ENCODE measurements at places on chromosomes 13 and 19.
A peak's percentile ranks its signal among the peaks of the same experiment; 100 is the strongest.

GRCh38 chr19:41019346-41019745, 28.3 kb downstream of the CYP2B6 start:
- no peak for DNase-seq

DNA sequence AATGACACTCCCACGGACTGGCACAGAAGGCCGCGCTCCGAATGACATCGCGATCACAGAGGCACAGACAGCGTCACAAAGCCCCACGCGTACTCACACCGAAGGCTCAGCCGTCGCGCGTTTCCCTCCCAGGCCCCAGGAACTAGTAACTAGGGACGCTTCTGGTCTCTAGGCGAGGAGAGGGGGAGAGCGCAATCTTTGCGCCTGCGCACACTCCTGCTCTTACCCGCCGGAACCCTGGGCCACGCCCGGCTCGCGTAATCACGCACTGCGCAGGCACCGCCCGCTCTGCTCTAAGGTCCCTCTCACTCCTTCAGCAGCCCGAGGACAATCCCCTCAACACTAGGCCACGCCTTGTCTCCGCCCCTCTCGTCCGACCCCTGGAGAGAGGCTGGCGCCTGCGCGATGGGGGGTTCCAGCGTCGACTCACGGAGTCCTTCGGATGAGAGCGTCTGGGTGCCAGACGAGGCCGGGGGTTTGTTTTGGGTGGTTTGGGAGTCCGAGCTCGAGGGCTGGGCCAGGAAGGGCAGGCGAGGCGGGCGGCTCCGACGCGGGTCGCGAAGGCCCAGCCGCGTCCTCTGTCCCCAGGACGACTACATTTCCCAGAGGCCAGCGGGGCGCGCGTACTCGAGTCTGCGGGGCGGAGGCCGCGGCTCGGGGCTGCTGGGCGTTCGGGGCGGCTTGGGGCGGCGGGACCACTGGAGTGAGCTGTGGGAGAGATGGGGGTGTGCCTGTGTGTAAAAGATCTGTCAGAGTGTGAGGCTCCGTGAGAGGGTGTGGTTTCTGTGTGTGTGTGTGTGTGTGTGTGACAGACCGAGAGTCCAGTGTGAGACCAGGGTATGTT, at the start of gene ZNF471:
ZNF471 (plus strand) TSS at position 410 of the 844 bp plus-strand sequence. CDS start 3,717 bp downstream, outside the sequence.
- DNase-seq = peak; percentile 99

DNA sequence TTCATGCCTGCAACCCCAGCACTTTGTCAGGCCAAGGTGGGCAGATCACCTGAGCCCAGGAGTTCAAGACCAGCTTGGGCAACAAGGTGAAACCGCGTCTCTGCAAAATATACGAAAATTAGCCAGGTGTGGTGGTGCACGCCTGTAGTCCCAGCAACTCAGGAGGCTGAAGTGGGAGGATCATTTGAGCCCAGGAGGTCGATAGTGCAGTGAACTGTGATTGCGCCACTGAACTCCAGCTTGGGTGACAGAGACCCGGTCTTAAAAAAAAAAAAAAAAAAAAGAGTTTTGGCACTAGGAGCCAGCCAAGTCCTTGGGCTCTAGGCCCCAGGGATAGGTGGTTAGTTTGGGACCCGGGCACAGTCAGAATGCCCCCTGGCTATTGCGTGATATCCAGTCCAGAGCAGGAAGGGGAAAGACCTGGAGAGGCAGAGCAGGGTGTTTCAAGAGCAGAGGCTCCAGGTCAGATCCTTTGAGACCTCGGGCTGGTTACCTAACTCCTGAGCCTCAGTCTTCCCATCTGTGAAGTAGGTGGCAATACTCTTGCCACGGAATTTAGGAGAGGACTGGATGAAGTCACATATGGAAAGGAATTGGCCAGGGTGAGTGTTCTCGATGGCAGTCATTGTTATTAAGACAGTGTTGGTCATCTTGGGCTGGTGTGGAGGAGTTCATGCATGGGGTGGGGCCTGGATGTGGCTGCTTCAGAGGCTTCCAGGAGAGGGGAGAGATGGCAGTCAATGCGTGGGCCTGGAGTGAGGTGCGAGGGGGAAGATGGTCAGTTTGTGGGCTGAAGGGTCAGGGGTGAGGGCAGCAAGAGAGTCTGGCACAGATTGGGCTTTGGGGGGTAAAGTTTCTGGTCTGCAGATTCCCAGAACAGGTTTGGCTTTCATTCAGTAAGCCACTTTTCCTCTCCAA, 2.8 kb downstream of the PPP1R37 start:
- no peak for DNase-seq

DNA sequence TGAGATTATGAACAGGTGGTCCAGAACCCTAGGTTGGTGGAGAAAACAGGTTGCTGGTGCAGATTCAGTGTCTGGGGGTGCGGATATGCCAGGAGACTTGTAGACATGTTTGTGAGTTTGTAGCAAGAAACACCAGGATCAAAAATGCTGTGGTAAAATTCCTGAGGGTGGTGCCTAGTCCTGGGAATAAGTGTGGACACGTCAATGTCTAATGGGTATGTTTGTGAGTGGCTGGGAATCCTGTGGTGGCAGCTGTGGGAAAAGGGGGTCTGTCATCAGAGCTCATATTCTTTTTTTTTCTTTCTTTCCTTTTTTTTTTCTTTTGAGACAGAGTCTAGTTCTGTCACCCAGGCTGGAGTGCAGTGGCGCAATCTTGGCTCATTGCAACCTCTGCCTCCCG, 7.2 kb downstream of the ZNF708 start:
- DNase-seq = no peak

GRCh38 chr13:56528040-56528790, 612.5 kb upstream of the PRR20A start:
- DNase-seq = no peak

- DNase-seq = no peak
These were observed 34.6 kb upstream of the SLC46A3 start for GRCh38 chr13:28753208-28753892.

GRCh38 chr19:13208672-13209483, 58.7 kb downstream of the IER2 start:
- DNase-seq = no peak

DNA sequence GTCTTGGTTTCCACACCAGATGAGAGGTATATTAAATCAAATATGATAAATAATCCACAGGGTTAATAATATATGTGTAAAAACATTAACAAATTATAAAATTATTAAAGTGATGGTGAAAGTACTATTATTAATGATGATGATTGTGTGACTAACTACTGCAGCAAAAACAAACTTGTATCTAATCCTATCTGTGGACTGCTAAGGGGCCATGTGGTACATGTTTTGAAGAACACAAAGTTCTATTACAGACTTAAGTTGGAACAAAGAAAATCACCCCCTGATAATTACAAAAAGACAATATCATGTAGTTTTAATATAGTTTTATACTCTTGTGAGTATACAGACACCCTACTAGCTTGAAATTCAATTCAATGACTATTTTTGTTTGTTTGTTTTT, 504.2 kb upstream of the NBEA start:
- no peak for DNase-seq

- DNase-seq = no peak
These were observed 493.2 kb downstream of the IRS2 start for GRCh38 chr13:109293166-109293565.

DNA sequence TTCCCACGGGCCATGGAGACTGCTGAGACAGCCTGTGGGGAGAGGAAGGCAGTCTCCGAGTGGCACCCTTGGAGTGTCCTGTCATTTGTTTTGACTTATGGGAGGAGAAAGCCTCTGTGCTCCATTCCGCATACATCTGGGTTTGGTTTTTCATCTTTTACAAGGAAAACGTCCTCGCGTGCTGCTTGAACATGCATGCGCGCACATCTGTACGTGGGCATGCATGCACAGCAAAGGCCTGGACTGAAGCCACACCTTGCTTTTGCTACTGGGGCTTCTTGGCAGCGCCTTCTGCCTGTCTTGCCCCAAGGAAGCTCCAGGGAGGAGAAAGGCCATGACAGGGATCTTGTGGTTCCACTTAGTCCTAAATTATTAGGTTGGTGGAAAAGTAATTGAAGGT, 44.0 kb downstream of the SUGP2 start:
- no peak for DNase-seq

- DNase-seq = no peak
These were observed 175.6 kb upstream of the SLITRK6 start for GRCh38 chr13:85974608-85975366.

- DNase-seq = no peak
These were observed 390.4 kb downstream of the KLF5 start for GRCh38 chr13:73449252-73449651.

DNA sequence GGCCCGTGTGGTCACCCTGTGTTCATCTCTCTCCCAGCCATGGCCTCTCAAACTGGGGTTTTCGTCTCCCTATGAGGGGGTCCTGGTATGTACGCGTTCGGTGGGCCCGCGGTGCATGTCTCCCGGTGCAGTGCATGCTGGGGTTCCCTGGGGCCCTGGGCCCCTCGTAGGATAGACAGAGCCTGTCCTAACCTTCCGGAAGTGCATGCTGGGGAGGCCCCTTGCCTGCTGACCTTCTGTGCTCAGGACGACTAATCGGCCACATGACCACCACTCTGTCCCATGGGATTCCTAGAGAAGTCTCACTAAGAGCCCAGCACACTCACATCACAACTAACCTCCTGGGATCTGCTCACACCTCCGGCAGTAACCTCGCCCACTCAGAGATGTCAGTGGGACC, 4.9 kb upstream of the USE1 start:
- no peak for DNase-seq

DNA sequence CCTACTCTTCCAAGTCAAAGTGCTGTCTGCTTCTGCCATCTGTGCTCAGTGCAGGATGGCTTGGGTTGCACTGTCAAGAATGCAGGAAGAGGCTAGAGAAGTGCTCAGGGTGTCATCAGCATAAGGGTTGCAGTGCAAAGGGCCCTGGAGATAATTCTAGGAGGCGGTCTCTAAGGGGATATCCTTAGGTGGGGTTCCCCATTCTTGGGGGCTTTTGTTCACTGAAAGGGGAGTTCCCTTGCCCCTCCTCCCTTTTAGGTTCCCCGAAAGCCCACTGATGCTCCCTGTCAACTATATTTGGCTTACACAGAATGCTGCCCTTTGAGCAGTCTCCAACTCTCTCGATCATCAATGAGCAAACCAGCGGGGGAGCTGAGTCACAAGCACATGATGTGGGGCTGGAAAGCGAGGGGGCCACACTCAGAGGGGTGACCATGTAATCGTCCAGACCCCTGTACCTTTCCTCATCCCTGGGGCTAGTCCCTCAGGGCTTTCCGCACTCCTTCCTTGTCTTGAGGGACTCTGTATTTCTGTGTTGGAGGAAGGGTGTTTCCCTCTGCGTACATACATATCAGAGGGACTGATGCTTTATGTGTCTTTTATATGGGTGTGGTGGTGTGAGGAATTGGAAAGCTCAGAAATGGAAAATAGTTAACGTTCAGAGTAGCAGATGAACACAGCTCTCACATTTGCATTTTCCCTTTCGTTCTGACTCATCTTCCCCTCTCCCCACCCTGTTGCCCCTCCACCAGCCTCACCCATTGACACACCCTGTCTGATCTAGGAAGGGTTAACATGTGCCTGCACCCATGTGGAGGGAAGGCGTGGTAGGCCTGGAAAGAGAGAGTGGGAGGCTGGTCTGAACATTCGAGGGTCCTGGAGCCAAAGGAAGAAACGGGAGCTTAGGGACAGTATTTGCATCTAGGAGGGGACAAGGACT, 6.7 kb downstream of the ZBTB32 start:
- DNase-seq = no peak

DNA sequence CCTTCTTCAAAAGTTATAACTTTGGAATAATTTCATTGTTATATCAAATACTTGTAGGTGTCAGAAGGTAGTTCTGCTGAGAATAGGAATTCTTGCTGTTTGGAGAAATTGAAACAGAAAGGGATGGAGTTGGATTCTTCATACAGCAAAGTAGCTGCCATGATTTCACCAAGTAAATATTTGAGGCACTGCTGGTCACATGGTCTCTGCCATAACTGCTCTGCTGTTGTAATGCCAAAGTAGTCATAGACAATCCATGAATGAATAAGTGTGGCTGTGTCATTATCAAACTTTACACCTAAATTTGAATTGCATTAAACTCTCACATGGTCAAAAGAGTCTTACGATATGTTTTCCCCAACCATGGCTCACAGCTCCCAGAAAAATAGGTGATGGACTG, 308.6 kb downstream of the GPC6 start:
- DNase-seq = no peak

DNA sequence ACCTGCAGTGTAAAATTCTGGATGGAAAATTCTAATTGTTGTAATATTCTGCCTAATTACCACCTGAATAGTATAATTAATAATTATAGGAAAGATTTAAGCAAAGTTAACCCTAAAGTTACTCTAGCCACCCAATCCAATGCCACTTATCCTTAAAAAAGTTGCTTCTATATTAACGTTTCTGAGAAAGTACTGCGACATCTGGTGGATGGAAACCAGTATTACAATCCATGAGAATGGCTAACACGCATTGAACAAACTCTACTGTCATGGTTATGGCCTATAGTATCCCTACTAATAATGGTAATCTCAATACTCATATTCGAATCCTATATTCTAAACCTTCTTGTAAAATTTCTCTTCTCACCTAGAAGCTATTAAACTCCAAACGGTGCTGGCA, 1551.8 kb downstream of the SLITRK1 start:
- DNase-seq = no peak

DNA sequence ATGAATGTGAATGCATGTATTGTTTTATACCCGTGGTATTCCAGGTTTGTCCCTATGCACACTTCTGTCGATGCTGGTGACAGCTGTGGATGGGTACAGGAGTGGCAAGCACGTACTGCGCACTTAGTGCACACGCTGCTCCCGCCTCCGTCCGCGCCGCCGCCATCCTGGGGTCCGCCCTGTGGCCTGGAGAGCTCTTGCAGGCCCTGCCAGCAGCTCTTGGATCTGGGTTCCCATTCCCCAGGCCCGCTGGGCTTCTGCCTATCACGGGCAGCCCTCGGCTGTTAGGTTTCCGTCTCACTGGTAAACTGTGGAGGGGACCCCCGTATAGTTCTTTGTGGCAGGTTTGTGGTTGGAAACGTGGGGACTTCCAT, 4.0 kb downstream of the GNA11 start:
- DNase-seq = no peak

- DNase-seq = peak; percentile 62
These were observed 1.9 kb upstream of the FOXO1 start for GRCh38 chr13:40668335-40668734.

GRCh38 chr19:3292958-3293529, 68.6 kb downstream of the CELF5 start:
- DNase-seq = no peak

DNA sequence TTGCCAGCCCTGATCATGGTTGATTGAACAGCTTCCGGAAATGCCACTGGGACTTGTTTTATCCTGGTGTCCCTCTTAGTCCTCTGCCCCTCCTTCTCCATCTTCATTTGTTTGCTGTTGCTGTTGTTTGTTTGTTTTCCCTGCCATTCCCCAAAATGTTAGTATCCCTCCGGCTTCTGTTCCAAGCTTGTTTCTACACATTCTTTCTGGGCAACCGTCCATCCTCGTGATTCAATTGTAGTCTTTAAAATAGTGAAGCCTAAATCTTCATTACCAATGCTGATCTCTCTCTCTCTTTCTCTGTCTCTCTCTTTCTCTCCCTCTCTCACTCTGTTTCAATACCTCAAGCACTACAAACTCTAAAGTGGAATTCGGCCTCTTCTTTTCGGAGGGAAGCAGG, 649.3 kb upstream of the ARGLU1 start:
- no peak for DNase-seq
